ENCODE measurements at places on chromosomes 11 and 22.

GRCh38 chr11:78922859-78923625 lies 348.4 kb upstream of the NARS2 start:
- no peak for DNase-seq

- DNase-seq: no peak
Observed at GRCh38 chr11:126525702-126526101, 170.2 kb downstream of the ST3GAL4 start.

- DNase-seq: no peak
Observed at GRCh38 chr11:128854841-128855240, 12.3 kb downstream of the KCNJ1 start.

DNA sequence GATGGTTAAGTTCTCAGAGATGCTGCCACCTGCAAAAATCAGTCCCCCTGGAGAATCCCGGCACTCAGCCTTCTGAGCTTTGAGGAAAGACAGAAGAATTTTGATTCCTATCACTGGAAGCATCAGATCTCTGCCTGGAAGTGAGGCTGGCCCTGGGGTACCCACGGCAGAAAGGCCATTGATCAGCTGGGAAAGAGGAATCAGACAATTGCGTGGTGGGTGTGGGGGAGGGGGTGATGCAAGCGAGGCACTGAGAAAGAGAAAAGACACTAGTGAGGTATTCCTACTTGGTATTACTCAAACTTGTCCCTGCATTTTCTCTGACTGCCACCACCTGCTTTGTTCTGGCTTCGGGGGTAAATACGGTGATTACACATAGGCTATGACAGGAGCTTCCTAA lies 96.1 kb downstream of the FEZ1 start:
- DNase-seq: no peak

GRCh38 chr11:33674035-33674814 lies 26.4 kb downstream of the C11orf91 start:
- DNase-seq: no peak

DNA sequence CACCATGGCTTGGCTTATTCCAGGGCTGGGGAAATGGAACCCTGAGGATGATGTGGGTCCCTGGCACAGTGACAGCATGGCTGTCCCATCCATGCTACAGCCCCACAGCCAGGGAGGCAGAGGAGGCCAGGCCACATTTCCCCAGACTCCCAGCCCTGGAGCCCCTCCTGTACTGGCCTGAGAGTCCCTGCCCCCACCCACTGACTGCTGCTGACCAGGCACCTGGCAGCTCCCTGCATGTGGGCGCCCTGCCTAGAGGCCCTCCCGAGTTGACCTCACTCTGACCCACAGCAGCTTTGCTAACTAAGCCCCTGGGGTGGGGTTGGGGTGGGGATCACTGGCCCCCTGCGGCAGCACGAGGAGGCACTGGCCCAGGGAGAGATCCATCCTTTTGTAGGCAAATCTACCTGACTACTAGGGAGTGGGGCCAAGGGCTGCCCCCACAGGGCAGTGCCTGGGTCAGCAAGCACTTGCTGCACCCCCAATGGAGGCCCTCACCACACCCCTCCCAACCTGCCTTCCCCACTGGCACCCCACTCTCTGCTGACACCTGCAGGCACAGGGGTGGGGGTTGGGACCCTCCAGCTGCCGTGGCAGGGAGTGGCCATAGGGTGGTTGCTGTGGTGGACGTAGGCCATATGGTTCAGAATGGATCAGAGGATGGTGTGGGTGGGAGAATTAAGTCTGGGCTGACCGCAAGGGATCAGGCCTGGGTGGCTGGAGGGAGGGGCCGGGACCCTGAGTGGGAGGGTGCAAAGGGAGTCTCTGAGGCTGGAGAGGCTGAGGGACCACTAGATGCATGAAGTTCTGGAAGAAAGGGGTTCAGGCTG lies 17.4 kb downstream of the ARVCF start:
- no peak for DNase-seq

GRCh38 chr11:85602526-85603213 lies 24.5 kb downstream of the DLG2 start:
- DNase-seq: no peak

- no peak for DNase-seq
Observed at GRCh38 chr11:86335131-86335767, 33.2 kb downstream of the HIKESHI start.

DNA sequence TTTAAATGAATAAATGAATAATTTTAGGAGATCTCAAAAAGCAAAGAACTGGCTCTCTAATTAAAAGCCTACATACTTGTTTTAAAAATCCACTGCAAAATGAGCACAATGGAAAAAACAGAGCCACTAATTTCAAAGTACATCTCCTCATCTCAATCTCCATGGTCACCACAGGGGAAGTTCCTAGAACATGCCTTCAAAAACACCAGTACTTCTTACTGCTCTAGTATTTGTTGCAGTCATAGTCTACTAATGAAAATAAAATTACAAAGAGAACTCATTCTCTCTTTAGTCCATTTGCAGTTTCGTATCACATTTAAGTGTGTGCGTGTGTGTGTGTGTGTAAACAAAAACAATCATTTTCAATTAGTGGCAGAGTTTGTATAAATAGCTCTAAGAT lies 54.0 kb downstream of the PIK3C2A start:
- DNase-seq: no peak

DNA sequence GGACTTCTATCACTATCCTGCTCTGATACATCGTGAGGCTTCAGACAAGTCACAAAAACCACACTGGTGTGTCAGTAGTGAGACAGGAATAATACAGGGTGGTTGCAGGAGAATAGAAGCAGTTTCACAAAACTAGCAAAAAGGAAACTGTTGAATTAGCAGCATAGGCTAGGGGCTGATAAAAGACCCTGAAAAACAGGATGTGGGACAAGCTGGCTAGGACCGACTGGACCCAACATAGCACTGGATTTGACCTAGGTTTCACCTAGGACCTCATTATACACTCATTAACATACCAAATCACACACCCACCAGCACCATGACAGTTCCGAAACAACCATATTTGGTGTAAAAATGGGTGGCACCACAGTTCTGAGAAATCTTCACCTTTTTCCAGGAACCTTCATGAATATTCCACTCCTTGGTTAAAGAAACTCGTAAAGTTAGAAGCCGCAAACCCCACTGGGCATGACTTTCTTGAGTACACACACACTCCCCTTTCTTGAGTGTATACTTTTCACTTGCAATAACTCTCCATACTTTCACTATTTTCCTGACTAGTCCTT lies 76.2 kb downstream of the SLC1A2 start:
- no peak for DNase-seq

GRCh38 chr11:33040033-33040861 lies 875 bp downstream of the TCP11L1 start:
- DNase-seq: no peak

GRCh38 chr11:83119216-83119615 lies 37.7 kb upstream of the PCF11 start:
- DNase-seq: no peak

- DNase-seq: no peak
Observed at GRCh38 chr11:16781936-16782919, 43.8 kb downstream of the C11orf58 start.

DNA sequence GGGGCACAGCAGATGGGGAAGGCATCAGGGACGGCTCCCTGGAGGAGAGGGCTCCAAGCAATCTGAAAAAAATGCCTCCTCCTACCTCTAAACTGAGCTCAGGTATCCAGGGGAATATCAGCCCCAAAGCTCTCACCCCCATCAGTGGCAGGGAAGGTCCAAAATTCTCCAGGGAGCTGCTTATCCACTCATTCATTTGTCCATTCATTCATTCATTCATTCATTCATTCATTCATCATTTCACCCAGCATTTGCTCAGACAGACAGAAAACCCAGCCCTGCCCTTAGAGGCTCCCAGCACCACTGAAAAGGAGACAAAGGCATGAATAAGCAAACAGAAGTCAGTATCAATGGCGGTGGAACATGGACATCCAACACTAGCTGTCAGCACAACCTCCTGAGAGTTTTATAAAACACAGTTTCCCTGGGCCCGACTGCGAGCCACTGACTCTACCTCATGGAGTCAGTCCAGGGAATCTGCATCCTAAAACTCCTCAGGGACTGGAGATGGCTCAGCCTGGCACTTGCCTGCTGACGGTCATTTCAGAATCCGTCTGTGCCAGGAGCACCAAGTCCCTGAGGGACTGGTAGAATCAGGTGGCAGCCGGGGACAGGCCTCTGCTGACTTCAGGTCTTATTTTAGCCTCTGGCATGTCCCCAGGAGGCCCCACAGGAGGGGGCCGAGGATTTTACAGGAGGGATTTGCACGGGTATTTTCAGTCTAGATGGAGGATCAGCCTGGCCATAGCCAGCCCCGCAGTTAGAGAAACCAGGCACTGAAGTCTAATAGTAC lies 164.6 kb downstream of the MN1 start:
- DNase-seq: no peak

- no peak for DNase-seq
Observed at GRCh38 chr11:110747531-110747930, 35.3 kb upstream of the ARHGAP20 start.

DNA sequence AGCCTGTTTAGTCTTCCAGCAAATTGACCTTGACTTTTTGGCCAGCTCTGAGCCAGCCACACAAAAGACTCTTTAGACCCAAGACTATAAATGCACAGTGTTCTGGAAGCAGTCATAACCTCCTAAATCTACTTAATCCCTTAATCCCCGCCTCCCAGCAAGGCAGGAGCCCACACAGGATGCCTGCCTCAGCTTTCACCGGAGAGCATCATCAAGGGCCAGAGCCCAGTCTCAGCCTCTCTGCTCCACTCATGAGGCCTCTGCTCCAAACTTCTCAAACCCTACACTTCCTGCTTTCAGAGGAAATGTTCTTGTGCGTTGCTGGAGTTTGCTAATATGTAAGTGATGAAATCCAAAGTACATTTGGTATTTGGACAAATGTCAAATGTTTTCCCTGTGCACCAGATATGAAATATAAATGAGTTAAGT lies 57.9 kb upstream of the FSHB start:
- DNase-seq: no peak

GRCh38 chr22:38038890-38039812 lies 18.1 kb upstream of the PICK1 start:
- no peak for DNase-seq

DNA sequence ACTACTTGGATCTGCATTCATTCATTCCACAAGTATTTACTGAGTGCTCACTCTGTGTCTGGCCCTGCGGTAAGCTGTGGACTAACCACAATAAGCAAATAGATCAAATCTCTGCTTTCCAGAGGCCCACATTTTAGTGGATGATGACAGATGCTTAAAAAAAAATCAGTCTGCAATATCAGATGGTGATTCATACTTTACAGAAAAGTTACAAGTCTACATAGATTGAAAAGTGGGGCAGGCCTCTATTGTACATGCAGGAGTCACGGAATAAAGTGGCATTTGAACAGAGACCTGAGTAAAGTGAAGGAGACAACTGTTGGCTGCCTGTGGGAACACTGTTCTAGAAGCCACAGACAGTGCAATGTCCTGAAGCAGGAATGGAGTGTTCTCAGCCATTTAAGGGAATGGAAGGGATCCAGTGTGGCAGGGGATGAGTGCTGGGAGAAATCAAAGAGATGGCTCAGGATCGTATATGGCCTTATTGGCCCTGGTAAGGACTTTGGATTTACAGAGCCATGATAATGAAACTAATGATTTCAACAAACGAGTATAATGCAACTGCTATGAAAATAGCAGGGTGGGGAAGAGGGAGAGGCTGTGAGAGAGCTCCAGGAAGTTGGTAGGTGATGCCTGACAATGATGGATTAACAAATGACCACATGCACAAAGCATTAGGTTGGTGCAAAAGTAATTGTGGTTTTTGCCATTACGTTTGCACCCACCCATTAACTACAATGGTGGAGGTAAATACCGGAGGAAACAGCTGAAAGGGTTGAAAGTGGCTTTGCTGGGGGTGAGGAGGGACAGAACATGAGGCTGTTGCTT lies 31.1 kb downstream of the TMEM45B start:
- no peak for DNase-seq

- DNase-seq: no peak
Observed at GRCh38 chr11:94800414-94800813, 32.3 kb downstream of the AMOTL1 start.

DNA sequence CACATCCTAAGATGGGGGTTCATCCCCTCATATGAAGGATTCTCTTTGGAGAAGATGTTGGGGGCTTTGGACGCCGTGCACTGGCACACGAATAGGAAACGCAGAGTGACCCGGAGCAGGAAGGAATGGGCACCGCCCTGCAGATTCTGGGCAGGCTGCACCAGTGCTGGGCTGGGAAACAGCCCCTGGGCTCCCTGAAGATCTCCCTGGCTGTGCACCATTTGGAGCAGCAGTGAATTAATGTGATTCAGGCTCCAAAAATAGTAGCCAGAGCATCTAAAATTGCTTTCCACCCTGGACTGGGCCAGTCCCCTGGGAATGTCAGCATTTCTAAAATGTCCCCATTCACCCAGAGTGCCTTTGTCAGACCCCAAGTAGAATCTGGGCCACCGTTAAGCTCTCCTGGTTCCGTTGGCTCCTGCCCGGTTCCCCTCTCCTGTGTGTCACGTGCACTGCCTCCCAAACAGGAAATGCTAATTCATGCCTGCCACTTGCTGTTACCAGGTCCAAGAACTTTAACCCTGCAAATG lies 18.6 kb downstream of the IRAG1 start:
- no peak for DNase-seq

GRCh38 chr11:62443390-62444235 lies 24.8 kb downstream of the SCGB1A1 start:
- no peak for DNase-seq

GRCh38 chr22:31637891-31638618 lies 24.0 kb downstream of the PISD start:
- no peak for DNase-seq

DNA sequence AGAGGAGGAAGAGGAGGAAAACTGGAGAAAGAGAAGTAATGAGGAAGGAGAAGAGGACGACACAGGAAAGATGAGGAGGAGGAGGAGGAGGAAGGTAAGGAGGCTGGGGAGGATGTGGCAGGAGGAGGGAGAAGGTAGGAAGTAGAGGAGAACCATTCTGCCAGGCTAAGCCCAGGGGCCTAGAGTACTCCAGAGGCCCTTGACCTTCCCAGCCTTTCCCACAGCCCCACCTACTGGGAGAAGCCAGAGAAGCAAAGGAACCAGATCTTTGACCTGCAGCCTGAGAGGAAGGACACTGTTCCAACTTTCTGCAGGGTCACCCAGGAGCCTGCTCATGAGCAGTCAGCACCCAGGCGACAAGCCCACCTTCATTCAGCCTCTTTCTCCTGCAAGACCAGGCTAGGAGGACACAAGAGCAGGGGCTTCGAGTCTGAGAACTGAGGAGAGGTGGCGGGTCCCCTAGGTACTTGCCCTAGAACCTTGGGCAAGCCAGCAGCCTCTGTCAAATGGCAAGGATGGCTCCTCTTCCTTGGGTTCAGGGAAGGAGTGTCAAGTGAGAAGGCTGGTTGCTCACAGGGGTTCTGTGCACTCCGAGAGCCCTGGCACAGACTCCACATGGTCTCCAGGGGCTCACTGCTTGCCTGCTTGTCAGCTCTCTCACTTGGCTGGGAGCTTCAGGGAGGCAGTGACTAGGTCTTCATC lies 27.9 kb upstream of the OAF start:
- no peak for DNase-seq

GRCh38 chr11:103792981-103793468 lies 243.4 kb upstream of the DDI1 start:
- DNase-seq: no peak

- DNase-seq: no peak
Observed at GRCh38 chr11:95306123-95306522, 75.1 kb upstream of the SESN3 start.

- no peak for DNase-seq
Observed at GRCh38 chr22:23745791-23746190, 5.1 kb downstream of the ZNF70 start.

- DNase-seq: no peak
Observed at GRCh38 chr11:122181372-122181771, 65.4 kb upstream of the BLID start.

Data from esophagus squamous epithelium (tissue), 5 donors.